ENCODE measurements at places on chromosomes 6 and 20. TPM values are rescaled to one million over a fixed set of nuclear protein-coding genes. Genes with fewer than 3 reads are reported as not detected.

- no peak for DNase-seq
These were observed 171.3 kb downstream of the ISM1 start for GRCh38 chr20:13392391-13392790.

GRCh38 chr6:31908791-31909190, 6.9 kb upstream of the ZBTB12 start:
- no peak for DNase-seq

DNA sequence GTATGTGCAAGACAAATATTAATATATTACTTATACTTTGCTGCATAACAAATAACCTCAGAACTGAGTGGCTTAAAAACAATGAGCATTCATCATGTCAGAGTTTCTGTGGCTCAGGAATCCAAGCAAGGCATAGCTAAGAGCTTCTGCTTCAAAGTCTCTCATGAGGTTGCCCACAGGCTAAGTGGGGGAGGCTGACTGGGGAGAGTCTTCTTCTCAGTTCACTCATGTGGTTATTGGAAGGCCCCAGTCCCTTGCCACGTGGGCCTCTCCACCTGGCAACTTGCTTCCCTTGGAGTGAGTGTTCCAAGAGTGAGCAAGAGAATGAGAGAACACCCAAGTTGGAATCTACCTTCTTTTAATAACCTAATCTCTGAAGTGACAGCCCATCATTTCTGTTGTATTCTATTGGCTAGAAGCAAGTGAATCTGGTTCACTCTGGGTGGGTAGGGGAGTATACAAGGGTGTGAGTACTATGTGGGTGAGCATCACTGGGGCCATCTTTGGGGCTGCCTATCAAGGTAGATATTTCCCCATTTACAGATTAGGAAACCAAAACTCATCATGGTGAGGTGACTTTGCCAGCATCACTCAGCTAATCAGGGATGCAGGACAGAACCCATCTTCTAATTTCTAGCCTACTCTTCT, 36.0 kb downstream of the DNAH8 start:
- DNase-seq, result no peak

DNA sequence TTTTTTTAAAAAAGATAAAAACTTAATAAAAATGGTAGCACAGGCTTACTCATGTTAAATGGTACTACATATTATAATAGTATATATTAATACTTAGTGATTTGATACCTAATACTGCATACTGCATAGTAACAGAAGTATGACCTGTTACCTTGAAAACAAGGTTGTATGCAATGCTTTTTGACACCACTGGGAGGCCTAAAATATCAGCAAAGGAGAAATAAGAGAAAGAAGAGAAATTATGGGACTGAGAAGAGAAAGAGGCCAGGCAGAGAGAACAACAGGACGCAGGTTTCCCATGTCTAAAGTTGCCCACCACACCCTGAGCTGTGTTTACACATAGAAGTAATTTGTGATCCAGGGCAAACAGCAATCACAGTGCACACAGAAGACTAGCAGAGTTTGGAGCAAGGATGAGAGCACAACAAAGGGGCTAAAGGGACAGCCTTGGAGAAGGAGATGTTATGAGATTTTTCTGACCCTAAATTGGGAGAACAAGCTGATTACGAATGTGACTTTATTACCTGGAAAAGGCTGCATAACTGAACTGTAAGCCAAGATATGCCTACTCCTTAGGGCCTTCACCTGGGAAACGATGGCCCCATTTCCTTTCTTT, 73.2 kb downstream of the ROS1 start:
- DNase-seq, result no peak

DNA sequence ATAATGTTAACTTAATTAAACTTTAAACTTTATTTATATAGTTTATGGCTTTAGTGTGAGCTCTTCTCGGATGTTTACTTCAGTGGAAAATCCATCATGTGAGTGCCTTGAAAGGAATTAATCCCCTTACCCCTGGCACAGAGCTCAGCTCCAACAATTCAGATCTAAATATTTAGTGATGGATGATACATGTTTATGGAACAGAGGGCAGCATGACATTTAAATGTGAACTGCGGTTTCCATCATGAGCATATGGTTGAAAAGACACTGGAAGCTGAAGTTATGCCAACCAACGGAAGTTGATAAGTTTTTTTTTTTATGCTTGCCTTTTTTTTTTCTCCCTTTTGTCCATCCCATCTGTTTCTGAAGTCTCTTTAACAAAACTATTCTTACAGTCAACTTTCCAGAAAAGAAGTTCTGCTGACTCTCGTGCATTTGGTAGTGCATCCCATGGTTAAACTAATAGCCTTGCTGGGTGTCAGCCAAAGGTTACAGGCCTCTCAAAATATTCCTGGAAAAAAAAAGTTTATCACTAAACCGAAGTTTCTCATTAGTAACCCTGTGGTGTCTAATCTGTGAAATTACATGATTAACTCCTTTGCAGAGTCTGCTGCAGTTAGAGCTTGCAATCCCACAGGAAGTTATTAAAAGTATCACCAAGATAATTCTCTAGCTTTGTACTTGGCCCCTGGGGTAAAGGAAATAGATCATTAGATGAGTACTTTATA, 243.9 kb upstream of the TCF21 start:
- peak; percentile 90 for DNase-seq

GRCh38 chr20:25050501-25051350, 7.2 kb downstream of the ACSS1 start:
- no peak for DNase-seq

DNA sequence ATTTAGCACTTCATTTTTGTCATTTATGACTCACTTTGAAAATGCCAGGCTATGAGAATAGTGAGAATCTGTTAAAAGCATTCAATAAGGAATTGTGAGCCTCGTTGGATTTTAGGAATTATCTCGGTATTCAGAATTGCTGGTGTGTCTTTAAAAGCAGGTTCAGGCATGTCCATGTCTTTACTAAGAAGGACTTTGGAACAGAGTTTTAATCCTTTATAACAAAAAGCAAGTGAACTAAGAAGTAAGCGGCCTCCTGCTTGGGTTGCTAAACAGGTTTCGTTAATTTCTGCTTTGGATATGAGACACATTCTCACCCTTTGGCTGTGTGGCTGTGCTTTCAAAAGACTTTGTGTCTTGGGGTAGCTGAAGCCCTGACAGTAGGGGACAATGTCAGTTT, 74.9 kb downstream of the IGF2R start:
- DNase-seq, result no peak

DNA sequence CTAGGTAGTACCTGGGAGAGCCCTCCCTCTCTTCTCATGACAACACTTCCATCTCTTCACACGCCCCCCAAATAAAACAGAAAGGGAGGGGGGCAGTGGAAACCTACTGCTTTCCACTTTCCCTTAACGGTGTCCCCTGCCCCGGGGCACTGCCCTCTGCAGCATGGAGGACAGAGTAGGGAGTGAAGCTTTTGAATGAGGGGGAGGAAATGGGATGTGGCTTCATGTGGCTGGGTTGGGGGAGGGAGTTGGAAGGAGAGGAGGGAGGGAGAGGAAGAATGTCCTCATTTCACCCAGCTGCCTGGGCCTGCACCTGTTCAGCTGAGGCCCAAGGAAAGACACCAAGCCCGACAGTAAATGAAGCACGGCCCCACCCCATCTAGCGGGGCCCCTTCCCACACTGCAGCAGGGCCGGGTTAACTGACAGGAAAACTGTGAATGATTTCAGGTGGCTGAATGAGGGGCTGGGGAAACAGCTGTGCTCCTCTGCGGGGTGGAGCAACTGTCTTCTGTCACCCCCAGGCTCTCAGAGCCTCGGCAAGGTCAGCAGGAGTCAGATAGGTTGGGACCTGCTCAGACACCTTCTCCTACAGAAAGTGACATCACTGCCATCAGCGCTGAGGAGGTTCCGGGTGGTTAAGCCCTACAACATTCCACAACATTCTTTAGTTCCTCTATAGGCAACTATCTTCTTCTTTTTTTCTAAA, 40.0 kb upstream of the TAF8 start:
- DNase-seq, result peak; percentile 85

- DNase-seq, result no peak
These were observed 12.6 kb upstream of the PCMTD2 start for GRCh38 chr20:64242797-64243475.

DNA sequence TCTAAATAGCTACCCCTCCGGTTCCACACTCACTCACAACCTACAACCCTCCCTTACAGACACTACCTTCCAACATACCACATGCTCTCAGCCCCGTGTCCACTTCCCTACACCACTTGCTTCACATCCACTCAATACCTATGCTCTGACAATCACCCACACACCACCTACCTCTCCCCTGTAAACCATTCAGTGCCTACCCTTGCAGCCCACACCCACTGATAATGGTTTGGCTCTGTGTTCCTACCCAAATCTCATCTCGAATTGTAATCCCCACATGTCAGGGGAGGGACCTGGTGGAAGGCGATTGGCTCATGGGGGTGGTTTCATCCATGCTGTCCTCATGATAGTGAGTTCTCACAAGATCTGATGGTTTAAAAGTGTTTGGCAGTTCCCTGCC, 9.8 kb upstream of the ZNF343 start:
- DNase-seq, result no peak

DNA sequence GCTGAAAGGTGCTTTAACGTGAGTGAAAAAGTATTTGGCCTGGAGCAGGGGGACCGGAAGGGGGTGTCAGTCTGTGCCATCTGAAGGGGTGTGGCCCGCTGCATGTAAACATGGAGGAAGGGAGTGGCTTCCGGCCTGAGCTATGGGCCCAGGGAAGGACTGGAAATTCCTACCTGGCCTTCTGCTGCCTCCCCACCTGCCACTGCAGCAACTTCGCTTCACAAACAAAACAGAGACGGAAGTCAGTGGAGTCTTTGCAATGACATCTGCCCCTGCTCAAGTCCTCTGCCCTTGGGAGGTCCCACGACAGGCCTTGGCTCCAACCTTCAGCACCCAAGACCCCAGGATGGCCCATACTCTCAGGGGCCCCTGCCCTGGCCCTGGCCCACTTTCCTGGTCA, 28.1 kb upstream of the FOXP4 start:
- no peak for DNase-seq

DNA sequence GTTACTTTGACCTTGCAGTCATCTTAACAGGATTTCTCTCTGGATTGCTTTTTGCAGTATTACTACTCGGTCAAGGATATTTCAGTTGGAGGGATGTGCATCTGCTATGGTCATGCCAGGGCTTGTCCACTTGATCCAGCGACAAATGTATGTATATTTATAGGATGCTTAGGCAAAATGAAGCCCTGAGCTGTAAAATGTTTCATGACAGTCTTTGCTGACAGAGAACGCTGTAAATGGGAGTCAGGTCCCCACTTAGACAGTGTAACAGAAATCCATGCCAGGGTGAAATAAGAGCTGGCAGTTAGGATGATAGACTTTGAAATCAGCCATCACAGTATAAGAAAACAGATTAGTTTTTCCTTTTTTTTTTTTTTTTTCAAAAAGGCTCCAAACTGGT, 264.0 kb downstream of the LAMA2 start:
- DNase-seq, result peak; percentile 36

GRCh38 chr6:36963451-36964290, 9.1 kb downstream of the PI16 start:
- no peak for DNase-seq

DNA sequence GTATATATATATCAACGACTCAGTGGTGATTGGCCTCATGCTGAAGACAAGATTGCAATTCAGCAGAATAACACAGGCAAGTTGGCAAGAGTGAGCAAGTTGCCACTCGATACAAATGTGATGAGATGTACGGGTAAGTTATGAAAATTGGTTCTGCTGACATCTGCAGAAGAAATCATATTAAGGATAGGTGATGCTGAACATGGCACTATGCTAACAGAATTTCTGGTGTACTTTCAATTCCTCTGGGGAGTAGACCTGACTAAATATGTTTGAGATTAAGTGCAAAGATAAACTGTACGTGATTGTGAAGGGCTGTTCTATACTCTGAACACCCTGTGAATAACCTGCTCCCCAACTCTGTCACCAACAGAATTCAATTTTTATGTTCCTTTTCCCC, 758.2 kb downstream of the TBC1D32 start:
- no peak for DNase-seq

DNA sequence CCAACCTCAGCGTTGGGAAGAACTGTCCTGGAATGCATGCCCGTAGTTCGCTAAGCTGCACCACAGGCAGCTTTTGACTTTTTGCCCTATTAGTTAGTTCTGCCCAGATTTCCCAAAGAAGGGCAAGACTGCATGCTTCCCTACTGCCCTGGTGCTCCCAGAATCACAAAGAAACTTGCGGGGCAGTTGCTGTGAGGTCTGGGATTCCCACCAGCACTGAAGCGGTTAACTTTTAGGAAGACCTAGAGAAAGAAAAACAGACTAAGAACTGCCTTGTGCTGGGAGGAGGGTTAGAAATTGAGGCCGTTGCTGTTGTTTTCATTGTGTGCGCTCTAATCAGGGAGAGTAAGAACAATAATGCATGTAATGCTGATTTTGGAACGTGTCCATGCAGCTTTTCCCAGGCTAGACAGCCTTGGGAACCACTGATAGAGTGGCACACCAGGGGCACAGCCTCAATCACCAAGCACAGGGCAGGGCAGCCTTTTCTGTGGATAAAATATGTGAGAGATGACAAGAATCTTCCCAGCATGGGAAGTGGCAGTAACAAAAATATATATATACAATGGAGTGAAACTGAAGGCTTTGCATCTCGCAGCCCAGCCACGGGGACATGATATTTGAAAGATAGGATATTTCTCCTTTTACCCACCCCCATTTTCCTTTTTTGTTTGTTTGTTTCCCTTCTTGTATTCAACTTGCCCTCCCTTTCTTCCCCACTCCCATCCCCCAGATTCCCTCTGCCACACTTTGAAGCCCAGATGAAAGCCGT, 137.7 kb upstream of the HEY2 start:
- peak; percentile 76 for DNase-seq

DNA sequence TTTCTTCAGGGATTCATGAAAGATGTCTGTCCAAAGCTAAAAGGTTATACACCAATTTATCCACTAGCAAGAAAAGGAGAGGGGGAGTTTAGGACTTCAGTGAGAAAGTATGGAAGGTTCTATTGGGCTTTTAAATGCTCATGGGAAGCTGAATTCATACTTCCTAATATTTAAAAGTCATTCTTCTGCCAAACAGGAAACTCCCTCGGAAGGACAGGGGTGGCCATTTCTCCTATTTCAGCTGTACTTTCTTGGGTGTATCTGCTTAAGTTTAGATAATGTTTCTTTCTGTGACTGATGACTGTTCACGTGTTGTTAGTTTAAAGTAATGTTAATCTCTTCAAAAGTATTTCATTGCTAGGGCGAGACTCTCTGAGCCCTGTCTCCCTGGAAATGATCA, 80.5 kb upstream of the IFNGR1 start:
- no peak for DNase-seq

The OGFRL1 gene
- total RNA-seq, result 6.8 TPM

The TFEB gene
- total RNA-seq, result 6.9 TPM

The KCNQ2 gene
- total RNA-seq, result 2.9 TPM

The SUN5 gene
- total RNA-seq, result not detected
